Hepatocyte (in vitro differentiated cells): ENCODE measurements at places on chromosomes 5 and 9. TPM values are rescaled to one million over a fixed set of nuclear protein-coding genes. Genes with fewer than 3 reads are reported as not detected.

DNA sequence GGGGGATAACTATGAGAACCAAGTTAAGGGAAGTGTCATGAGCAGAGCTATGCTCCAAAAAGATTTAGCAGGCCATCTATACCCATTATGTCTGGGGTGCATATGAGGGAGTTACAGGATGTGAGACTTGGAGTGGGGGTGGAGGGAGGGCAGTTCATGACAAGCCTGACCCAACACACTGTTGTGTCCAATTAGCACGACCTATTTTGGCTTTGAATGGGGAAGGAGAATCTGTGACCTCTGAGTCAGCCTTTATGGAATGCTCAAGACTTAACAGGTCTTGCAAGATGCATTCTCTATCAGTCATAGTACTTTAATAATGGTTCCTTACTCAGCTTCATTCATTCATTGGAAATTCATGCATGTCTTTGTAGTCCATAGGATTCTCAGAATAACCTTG, 71.7 kb downstream of the GRIA1 start:
- no peak overlapping the region for H3K4me3 ChIP-seq
- no peaks in the 10 kb centered on the region for H3K4me1 ChIP-seq
- H3K36me3 ChIP-seq: no peaks in the 10 kb centered on the region
- DNase-seq: no peak
- no peaks in the 10 kb centered on the region for H3K27me3 ChIP-seq

The MOB3B gene
- 13.3 and 14.1 TPM in 2 replicates for total RNA-seq

The DIPK1B gene
- 31.7 and 33.3 TPM in 2 replicates for total RNA-seq

DNA sequence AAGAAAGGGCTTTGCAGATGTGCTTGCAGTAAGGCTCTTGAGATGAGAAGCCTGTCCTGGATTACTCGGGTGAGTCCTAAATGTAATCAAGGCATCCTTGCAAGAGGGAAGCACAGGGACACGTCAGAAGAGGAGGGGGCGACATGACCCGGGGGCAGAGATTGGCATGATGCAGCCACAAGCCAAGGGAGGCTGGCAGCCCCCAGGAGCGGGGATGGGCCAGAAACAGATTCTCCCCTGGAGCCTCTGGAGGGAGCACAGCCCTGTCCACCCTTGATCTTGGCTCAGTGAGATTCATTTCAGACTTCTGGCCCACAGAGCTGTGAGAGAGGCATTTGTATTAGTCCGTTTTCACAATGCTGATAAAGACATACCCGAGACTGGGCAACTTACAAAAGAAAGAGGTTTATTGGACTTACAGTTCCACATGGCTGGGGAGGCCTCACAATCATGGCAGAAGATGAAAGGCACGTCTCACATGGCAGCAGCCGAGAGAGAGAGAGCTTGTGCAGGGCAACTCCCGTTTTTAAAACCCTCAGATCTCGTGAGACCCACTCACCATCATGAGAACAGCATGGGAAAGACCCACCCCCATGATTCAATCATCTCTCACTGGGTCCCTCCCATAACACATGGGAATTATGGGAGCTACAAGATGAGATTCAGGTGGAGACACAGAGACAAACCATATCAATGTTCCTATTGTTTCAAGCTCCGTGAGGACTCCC, 76.1 kb downstream of the ADAMTS2 start:
- H3K36me3 ChIP-seq: no peaks in the 10 kb centered on the region
- H3K4me1 ChIP-seq: peaks cover 62% of the 10 kb centered on the region
- DNase-seq: no peak
- no peak overlapping the region for H3K4me3 ChIP-seq
- H3K27ac ChIP-seq: peak overlapping the region; percentile 43

DNA sequence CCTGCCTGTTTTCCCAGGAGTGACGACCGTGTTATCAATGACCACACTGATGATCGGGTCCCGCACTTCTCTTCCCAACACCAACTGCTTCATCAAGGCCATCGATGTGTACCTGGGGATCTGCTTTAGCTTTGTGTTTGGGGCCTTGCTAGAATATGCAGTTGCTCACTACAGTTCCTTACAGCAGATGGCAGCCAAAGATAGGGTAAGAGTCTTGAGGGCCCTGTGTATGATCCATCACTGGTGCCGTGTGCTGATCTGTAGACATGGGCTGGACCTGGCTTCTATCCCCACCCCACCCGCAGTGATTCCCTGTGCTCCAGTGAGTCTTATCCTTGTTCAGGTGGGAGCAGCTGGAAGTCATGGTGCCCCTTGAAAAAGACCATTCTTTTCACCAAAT, 26.0 kb downstream of the GABRP start:
- H3K27ac ChIP-seq: no peak overlapping the region
- H3K27me3 ChIP-seq: peaks cover 6% of the 10 kb centered on the region
- no peaks in the 10 kb centered on the region for H3K36me3 ChIP-seq
- DNase-seq: peak; percentile 67
- no peak overlapping the region for H3K4me3 ChIP-seq
- no peaks in the 10 kb centered on the region for H3K4me1 ChIP-seq

- no peaks in the 10 kb centered on the region for H3K27me3 ChIP-seq
- DNase-seq: no peak
- no peaks in the 10 kb centered on the region for H3K36me3 ChIP-seq
- no peak overlapping the region for H3K4me3 ChIP-seq
- no peak overlapping the region for H3K27ac ChIP-seq
- H3K4me1 ChIP-seq: peaks cover 8% of the 10 kb centered on the region
Observed at GRCh38 chr5:73668017-73668416, 42.0 kb downstream of the ARHGEF28 start.

DNA sequence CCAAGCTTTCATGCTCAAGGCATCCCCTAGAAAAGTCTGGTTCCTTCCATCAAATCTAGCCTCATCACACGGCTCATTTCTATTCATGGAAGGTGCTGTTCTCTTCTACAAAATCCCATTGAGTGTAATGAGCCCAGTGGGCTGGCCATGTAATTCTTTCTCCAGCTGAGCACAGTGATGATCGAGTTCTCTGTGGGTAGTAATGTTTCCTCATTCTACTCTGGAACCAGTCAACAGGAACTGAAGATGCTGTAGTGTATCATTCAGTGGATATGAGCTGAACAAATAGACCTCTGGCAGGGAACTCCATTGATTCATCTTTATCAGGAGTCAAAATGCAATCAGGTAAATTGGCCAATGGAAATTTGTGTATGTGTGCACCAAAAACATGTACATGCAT, 149.2 kb downstream of the LRRC70 start:
- H3K4me3 ChIP-seq: no peak overlapping the region
- H3K4me1 ChIP-seq: no peaks in the 10 kb centered on the region
- H3K36me3 ChIP-seq: no peaks in the 10 kb centered on the region
- H3K27ac ChIP-seq: no peak overlapping the region
- no peaks in the 10 kb centered on the region for H3K27me3 ChIP-seq

The CDC14B gene
- total RNA-seq: 26.2 and 33.4 TPM in 2 replicates

DNA sequence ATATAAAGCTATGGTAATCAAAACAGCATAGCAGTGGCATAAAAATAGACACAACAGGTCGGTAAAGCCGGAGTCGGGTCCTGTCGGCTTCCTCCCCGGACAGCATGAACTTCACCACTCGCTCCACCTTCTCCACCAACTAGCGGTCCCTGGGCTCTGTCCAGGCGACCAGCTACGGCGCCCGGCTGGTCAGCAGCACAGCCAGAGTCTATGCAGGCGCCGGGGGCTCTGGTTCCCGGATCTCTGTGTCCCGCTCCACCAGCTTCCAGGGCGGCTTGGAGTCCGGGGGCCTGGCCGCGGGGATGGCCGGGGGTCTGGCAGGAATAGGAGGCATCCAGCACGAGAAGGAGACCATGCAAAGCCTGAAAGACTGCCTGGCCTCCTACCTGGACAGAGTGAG, 124.0 kb downstream of the CSNK1G3 start:
- H3K27me3 ChIP-seq: no peaks in the 10 kb centered on the region
- no peaks in the 10 kb centered on the region for H3K36me3 ChIP-seq
- H3K4me1 ChIP-seq: no peaks in the 10 kb centered on the region
- no peak overlapping the region for H3K4me3 ChIP-seq
- H3K27ac ChIP-seq: no peak overlapping the region
- DNase-seq: no peak

The FSD1L gene
- 7.3 and 9.3 TPM in 2 replicates for total RNA-seq

DNA sequence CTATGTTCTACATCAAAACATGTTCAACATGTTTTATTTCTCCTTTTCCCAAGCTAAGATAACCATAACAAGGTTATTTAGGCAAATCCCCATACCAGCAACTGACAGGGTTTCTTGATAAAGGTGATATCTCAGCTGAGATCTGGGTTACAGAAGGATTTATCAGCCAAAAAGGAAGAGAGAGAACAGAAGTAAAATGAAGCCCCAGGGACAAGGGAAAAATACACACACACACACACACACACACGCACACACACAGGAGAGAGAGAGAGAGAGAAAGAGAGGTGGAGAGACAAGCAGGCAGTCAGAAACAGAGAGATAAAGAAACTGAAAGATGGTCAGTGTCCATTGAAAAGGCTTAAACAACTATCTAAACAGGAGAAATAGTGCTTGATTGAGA, 19.7 kb upstream of the MLLT3 start:
- H3K27me3 ChIP-seq: no peaks in the 10 kb centered on the region
- DNase-seq: no peak
- H3K27ac ChIP-seq: no peak overlapping the region
- no peaks in the 10 kb centered on the region for H3K4me1 ChIP-seq
- H3K36me3 ChIP-seq: no peaks in the 10 kb centered on the region

DNA sequence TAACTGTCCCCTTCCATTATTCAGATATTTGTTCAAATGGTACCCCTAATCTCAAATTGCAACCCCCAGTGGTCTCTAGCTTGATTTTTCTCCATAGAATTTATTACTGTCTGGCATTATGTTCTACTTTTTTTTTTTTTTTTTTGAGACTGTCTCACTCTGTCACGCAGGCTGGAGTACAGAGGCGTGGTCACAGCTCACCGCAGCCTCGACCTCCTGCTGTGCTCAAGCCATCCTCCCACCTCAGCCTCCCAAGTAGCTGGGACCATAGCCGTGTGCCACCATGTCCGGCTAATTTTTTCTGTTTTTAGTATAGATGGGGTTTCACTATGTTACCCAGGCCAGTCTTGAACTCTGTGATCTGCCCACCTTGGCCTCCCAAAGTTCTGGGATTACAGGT, 2.0 kb upstream of the REEP5 start:
- DNase-seq: no peak
- H3K36me3 ChIP-seq: no peaks in the 10 kb centered on the region
- peaks cover 7% of the 10 kb centered on the region for H3K4me1 ChIP-seq
- no peak overlapping the region for H3K4me3 ChIP-seq

GRCh38 chr9:134807716-134808446, 72.7 kb upstream of the FCN2 start:
- H3K27me3 ChIP-seq: no peaks in the 10 kb centered on the region
- peak; percentile 49 for DNase-seq
- H3K4me1 ChIP-seq: peaks cover 7% of the 10 kb centered on the region
- no peaks in the 10 kb centered on the region for H3K36me3 ChIP-seq
- H3K4me3 ChIP-seq: no peak overlapping the region
- H3K27ac ChIP-seq: peak overlapping the region; percentile 37

GRCh38 chr9:120912958-120913646, 13.5 kb downstream of the TRAF1 start:
- no peak for DNase-seq
- no peak overlapping the region for H3K4me3 ChIP-seq
- no peaks in the 10 kb centered on the region for H3K36me3 ChIP-seq

The MLANA gene
- not detected in 2 replicates for total RNA-seq
